ENCODE measurements at places on chromosomes 11 and 22.
A peak's percentile ranks its signal among the peaks of the same experiment; 100 is the strongest.

GRCh38 chr11:130159657-130160497 is at the start of gene ST14:
Gene ST14, plus strand, starts transcription at chr11:130159782. Its CDS starts 198 bp downstream, at chr11:130159980.
- peak; percentile 76 for DNase-seq

DNA sequence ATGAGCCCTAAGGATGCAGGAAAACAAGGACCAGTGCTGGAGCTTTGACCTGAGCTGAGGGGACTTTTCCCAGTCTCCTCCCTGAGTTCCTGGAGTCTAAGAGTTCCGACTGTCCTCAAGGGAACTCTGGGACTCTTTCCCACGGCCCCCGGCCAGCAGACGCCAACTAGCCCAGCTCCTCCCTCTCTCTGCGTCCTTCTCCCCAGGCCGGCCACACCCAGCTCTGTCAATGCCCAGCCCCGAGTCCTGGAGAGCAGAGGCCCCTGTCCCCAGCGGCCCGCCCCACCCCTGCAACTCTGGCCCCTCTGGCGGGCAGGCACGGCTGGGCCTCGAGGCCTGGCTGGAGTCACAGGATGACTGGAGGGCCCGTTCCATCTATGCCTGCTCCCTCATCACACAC is 29.8 kb downstream of the NECTIN1 start:
- DNase-seq = no peak

DNA sequence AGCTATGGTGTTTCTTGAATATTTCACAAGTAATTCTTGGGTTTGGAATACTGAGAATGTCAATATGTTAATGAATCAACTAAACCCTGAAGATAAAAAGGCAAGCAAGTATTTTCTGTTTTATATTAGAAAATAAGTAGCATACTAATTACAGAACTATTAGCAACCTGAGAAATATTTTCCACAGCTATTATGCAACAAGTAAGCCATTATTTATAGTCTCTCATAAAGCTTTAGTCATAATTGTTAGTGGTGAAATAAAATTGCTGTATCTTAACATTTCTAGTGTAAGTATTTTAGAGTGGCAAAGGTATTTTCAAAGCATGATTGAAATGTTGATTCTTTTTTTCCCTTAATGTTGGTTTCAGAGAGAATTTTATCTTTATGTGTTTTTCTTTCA is 53.3 kb downstream of the FAR1 start:
- DNase-seq = no peak

GRCh38 chr11:133927690-133928627 is 28.8 kb downstream of the IGSF9B start:
- peak; percentile 95 for DNase-seq

GRCh38 chr22:37807410-37808293 is at the start of gene GCAT:
Gene GCAT, plus strand, starts transcription at chr22:37807934. Its CDS starts 34 bp downstream, at chr22:37807968.
- DNase-seq = peak; percentile 93

DNA sequence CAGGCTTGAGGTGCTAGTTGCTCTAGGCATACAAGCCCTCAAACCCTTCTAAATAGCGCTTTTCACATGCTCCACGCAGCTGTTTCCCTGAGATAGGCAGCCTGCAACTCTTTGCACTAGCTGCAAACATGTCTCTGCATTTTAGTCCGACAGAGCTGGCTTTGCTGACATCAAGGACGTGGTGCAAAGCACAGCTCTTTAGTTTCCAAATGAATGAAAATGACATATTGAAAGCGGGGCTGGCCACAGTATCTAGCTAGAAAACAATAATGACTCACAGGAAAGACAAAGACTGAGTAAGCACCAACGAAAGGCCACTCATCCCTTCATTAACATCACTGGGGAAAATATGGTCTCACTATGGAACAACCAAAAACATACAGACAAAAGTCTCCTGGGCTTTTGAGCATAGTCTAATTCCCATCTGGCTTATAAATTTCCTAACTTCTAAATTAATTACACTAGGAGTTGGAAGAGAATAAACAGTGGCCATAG is 15.3 kb upstream of the ZC3H12C start:
- DNase-seq = no peak

DNA sequence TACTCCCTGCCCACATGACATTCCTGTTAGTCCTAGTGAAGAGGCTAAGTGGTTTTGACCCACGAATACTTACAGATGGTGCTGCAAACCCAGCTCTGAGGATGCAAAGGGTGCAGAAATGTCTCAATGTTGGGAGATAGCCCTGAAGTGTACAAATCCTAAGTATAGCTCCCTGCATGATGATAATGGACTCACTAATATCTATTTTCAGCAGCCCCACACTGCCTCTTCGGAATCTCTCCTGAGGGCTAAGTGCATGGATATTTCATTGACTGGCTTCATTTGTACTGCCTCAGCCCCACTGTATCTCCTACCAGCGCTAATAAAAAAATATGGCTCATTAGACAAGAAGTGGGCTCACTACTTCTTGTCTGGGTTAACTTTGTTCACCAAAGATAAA is 114.5 kb downstream of the KIRREL3 start:
- DNase-seq = no peak

DNA sequence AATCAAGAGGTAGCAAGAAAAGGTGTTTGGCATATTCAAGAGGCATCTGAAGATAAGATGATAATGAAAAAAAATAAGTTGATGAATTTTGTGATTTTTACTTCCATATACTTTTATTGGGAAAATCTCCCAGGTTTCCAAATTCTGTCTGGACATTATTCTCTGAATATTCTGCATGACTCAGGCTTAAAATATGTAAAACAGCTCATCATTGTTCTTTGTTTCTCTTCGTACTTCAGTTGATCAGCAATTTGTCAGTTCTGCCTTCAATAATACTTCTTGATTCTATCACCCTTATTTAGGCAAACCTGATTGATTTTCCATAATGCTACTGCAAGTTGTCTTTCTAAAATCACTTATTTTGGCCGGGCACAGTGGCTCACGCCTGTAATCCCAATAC is 30.2 kb downstream of the GTF2H1 start:
- DNase-seq = no peak

DNA sequence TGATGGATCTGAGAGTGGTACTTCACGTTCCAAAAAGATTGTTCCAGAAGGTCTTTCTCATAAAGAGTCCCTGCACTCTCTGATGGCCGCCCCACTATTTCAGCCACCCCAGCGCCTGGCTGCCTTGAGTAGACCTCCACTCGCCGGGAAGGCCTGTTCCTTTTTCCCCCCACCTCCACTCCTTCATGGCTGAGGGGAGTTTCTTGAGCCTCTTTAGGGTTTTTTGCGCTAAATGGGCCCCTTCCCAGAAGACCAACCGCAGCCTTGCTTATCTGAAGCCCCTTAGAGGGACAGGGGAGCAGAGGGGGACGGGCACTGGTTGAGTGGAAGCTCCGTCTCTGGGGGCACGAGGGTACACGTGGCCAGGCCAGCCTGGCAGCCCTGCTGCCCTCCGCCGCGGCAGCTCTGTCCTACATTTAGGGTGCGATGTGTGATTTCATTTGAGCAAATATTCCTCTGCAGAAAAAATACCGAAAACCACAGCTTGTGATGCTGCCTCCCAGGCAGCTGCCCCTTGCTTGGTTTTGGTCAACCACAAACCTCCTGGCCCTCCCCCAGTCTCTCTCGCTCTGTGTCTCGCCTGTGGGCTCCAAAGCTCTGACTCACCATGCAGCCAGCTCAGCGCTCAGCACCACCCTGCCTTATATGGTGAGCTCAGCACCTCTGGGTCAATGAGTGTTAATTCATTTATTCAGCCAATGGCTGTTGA is 88.7 kb downstream of the TP53I11 start:
- DNase-seq = no peak

- no peak for DNase-seq
Measured at GRCh38 chr11:76599041-76600013, 71.2 kb downstream of the LRRC32 start.

DNA sequence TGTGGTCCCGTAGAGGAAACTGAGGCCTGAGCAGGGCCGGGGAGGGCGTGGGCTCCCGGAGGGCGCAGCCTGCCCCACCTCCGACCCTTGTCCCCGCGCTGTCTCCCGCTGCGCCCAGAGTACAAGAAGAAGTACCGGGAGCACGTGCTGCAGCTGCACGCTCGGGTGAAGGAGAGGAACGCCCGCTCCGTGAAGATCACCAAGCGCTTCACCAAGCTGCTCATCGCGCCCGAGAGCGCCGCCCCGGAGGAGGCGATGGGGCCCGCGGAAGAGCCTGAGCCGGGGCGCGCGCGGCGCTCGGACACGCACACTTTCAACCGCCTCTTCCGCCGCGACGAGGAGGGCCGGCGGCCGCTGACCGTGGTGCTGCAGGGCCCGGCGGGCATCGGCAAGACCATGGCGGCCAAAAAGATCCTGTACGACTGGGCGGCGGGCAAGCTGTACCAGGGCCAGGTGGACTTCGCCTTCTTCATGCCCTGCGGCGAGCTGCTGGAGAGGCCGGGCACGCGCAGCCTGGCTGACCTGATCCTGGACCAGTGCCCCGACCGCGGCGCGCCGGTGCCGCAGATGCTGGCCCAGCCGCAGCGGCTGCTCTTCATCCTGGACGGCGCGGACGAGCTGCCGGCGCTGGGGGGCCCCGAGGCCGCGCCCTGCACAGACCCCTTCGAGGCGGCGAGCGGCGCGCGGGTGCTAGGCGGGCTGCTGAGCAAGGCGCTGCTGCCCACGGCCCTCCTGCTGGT is 1.9 kb downstream of the NLRP6 start:
- no peak for DNase-seq

DNA sequence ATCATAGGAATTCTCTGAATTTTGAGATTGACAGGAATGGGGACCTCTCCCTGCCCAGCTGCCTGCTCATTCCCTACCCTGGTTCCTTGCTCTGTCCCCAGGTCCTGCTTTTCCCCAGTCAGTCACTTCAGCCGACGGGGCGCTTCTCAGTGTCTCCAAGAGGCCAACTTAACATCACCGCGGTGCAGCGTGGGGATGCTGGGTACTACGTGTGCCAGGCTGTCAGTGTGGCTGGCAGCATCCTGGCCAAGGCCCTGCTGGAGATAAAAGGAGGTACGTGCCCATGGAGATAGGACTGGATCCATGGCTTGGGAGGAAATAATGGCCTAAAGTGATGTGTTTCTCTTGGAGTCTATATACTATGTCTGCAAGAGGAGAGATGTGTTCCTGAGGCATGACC is 7.0 kb downstream of the ROBO3 start:
- DNase-seq = no peak

- no peak for DNase-seq
Measured at GRCh38 chr11:111355956-111356659, 23.0 kb downstream of the POU2AF1 start.

GRCh38 chr22:47406896-47407295 is 644.4 kb downstream of the TBC1D22A start:
- DNase-seq = no peak

- no peak for DNase-seq
Measured at GRCh38 chr11:69022260-69022659, 9.2 kb upstream of the MRGPRF start.

DNA sequence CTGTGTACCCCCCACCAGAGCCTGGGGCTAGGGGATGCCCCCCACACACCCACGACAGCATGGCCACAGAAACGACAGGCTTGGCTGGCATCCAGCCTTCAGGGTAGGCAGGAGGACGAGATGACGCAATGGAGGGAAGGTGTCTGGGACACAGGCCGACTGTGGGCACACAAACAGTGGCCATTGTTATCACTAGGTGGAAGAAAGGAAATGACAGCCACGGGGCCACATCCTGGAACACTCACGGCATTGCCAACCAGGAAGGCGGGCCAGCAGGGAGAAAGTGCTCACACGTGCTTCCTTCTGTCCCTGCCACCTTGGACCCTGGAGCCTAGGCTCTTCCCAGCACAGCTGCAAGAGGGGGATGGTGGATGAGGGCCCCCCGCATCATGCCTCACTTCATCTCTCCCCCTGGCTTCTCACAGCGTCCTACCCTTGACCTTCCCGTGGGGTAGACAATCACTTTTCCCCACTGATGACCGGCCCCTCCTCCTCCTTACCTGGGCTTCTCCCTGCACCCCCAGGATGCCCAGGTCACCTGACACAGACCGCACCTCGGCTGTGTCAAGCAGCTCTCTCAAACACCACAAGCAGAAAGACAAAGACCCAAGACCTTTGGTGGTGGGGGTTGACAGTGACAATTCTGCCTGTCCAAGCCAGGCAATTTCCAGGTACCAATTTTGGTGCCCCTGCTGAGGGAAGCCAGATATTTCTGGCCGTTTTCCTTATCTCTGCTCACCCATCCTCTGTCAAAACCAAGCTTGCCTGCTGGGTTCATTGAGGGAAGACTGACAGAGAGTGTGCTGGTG is 8.6 kb downstream of the PLA2G6 start:
- no peak for DNase-seq

DNA sequence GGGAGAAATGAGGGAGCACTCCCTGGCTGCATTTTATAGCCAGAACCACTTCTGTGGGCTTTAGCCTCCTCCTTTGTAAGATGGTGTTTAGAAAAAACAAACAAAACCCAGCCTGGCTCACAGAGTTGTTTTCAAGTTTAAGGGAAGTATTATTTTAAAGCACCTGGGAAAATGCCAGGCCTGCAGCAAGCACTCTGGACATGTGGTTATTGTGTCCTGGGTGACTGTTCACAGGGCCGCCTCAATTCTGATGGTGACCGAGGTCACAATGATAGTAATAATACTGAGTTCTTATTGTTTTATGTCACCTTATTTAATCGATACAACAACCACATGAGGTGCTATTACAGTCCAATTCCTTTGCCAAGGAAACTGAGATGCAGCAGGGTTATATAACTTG is 20.7 kb upstream of the SLC22A12 start:
- no peak for DNase-seq

- DNase-seq = no peak
Measured at GRCh38 chr11:15935373-15935772, 421.0 kb downstream of the SOX6 start.

- no peak for DNase-seq
Measured at GRCh38 chr11:61494381-61494961, 14.1 kb upstream of the LRRC10B start.

GRCh38 chr22:46696229-46696518 is 41.9 kb downstream of the CERK start:
- DNase-seq = peak; percentile 81

DNA sequence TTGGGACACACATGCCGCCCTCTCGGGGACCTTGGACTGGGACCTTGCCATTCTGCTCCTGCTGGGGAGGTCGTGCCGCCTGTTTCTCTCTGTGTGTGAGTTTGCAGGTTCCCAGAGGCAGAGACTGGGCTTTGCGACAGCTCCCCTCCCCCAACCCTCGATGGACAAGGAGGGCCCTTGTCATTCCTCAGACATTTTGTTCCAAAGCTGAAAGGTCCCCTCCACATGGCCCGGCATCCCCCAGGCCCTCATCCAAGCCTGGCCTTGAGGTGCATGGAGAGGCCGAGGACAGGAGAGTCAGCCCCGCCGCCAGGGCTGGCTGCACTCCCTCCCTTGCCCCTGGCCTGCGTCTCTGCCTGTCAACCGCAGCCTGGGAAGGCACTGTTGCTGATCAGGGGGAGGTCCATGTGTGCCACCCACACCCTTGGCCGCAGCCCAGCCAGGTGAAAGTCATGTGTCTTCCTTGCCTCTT is 25.6 kb downstream of the FADS2 start:
- no peak for DNase-seq

DNA sequence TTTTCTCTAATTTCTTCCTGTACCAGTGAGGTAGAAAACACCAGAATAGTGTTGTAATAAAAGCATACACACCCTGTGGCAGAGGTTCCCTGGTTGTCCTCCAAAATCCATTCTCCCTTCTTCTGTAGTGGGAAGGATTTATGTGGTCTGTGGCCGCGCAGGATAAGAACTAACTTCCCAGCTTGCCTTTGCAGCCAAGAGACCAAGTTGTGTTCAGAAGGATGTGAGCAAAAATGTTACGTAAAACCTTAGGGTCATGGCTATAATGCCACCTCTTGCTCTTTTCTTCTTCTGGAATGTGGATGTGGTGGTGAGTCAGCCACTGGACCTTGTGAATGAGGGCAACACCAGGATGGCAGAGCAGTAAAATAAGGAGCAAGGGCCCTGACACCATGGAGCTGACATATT is 28.4 kb downstream of the CCDC90B start:
- DNase-seq = no peak

Measured in NCI-H1105 (cell line).